T-helper 17 cell (primary cell): ENCODE measurements at places on chromosomes 12 and 14. TPM values are rescaled to one million over a fixed set of nuclear protein-coding genes. Genes with fewer than 3 reads are reported as not detected.

Gene CCDC184
- 8.6 TPM for total RNA-seq

DNA sequence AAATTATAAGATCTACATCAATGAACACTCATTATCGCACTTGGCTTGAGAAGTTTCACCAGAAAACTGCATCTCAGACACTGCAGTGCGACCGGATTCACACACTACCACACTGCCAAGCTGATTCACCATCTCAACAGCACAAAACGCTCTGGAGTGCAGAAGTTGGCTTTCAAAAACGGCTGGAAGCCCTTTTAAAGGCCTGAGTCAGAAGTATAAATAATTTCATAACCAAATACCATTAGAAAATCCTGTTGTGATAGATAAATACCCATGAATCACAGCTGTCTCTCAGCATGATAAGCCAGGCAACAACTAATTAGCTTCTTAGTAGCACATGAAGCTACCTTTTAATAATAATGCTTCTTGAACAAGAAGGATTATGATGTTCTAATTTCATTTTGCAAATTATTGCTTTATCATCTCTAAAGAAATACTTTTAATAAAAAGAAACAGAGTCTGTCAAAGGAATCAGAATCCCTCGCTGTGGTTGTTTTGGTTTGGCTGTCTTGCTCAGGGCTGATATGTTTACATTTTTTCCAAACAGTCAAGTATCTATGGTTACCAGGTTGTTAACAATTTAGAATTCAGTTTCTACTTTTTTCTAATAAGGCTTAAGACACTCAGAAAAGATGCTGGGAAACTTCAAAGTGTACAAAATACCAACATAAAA, 51.2 kb downstream of the SLC2A13 start:
- H3K36me3 ChIP-seq, result no peaks in the 10 kb centered on the region
- no peaks in the 10 kb centered on the region for H3K4me1 ChIP-seq
- no peak overlapping the region for H3K4me3 ChIP-seq

DNA sequence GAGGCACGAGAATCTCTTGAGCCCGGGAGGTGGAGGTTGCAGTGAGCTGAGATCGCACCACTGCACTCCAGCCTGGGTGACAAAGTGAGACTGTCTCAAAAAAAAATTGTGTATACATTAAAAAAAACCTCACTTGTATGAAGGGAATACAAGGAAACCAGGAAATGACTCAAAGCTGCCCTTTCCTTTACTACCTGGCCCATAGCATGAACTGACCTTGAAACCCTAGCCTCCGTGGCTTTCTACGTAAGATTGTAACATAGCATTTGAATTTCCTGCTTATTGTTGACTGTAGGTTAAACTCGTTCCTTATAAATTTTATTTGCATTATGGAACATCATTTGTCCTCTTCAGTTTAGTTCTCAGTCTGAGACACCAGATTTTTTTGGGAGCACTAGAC, 9.1 kb upstream of the DDX47 start:
- DNase-seq, result no peak
- no peak overlapping the region for H3K4me3 ChIP-seq
- H3K36me3 ChIP-seq, result no peaks in the 10 kb centered on the region
- peaks cover 48% of the 10 kb centered on the region for H3K4me1 ChIP-seq

Gene GOLGA5
- total RNA-seq, result 12.0 TPM

DNA sequence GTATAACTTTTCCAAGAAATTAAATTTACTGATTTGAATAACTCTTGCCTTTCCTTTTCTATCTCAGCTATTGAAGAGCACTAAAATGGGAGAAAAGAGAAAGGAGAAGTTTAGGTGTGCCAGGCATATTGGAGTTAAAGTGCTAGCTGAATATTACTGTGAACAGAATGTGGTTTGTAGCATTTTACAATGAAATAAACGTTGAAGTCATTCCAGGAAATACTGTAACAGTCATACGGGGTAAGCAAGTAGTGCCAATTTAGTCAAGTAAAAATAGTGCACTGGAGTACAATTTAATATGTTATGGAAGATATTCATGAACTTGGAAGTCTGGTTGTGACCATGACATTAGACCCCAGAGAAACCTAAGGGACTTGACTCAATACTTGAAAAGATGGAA, 62.1 kb downstream of the E2F7 start:
- H3K27me3 ChIP-seq, result peaks cover 49% of the 10 kb centered on the region
- peaks cover under 1% of the 10 kb centered on the region for H3K4me1 ChIP-seq
- H3K36me3 ChIP-seq, result no peaks in the 10 kb centered on the region
- DNase-seq, result no peak
- H3K4me3 ChIP-seq, result no peak overlapping the region
